8988T (cell line): ENCODE measurements at places on chromosomes 4 and X.

- DNase-seq, result no peak
Observed at GRCh38 chr4:36282503-36283030, 1.2 kb downstream of the DTHD1 start.

- no peak for DNase-seq
Observed at GRCh38 chrX:140524556-140524955, 19.7 kb upstream of the SOX3 start.

- DNase-seq, result no peak
Observed at GRCh38 chrX:105609530-105609929, 212.8 kb upstream of the NRK start.

DNA sequence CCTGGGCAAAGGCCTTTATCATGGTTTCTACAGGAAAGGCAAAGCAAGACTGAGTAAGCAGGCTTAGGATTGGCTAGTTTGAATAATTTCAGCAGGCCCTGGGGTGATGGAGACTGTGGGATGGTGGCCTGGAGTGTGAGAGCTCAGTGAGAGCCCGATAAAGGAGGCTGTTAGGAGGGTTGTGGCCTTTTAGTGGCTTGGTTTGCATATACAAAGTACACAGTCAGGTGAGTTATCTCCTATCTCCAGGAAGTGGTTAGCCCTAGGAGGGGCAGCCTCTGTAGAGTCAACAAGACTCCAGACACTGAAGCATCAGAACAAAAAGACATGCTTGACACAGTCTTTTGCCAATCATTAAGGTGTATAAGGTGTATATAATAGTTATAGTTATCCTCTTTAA lies 157.2 kb downstream of the CFAP299 start:
- no peak for DNase-seq

- DNase-seq, result no peak
Observed at GRCh38 chr4:108662629-108663028, 12.2 kb downstream of the OSTC start.

GRCh38 chrX:97672608-97673007 lies 788.9 kb downstream of the RPA4 start:
- no peak for DNase-seq
